M059J (cell line): ENCODE measurements at places on chromosomes 7 and 10. TPM values are rescaled to one million over a fixed set of nuclear protein-coding genes. Genes with fewer than 3 reads are reported as not detected.

GRCh38 chr10:61786728-61787127 is 114.8 kb upstream of the ARID5B start:
- peak; percentile 85 for DNase-seq

GRCh38 chr10:118563373-118563890 is 32.0 kb downstream of the PRLHR start:
- DNase-seq: no peak

DNA sequence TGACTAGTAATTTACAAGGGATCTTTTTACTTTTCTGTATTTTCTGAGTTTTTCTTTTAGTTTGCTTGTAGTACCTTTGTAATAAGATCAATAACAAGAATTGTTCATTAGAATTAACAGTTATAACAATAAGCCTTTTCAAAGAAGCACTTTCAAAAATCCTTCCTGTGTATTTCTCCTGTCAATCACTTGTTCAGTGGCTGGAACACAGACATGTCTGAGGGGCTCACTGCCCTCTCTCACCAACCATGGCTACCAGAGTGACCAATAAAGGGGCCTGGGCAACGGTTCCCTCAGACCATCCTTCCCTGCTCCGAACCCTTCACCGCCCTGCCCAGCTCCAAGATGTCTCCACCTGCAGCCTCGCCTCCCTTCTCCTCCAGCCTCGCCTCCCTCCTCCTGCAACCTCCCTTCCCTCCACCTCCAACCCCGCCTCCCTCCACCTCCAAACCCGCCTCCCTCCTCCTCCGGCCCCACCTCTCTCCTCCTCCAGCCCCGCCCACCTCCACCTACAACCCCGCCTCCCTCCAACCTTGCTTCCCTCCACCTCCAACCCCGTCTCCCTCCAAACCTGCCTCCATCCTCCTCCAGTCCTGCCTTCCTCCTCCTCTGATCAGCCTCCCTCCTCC is 353.4 kb downstream of the TNS3 start:
- no peak for DNase-seq

Gene FAM13C
- total RNA-seq: 0.22 and 1.5 TPM in 2 replicates

Gene SPDYE5
- not detected in 2 replicates for total RNA-seq

DNA sequence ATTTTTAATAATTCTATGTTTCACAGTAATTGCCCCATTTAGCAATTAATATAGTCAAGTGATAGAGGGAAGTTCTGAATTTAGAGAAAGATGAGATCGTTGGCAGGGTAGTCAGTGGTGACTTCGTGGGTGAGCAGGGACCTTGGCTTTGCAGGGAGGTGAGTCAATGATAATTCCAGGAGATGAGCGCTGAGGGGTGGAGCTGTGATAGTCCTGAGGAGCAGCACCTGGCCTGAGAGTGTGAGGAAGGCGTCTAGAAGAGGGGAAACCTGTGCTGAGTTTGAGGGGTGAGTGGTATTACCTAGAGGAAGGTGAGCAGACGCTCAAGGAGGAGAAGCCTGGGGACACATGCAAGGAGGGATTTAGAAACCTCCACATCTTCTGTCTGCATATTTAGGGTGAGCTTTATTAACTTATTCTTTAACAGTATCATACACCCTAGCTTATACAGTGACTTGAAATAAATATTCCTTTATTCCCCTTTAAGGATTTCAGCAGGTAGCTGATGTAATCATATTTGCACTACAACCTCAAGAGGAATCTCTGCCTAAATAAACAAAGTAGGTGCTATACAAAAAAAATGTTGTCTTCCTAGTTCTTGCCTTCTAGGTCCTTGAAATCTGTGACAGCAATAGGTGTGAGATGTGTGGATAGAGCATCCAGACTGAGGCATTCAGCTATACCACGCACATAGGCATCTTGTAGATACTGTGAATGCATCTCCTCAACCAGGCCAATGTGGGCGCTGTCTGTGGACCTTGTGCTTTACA is 2.1 kb upstream of the TRIL start:
- DNase-seq: no peak

DNA sequence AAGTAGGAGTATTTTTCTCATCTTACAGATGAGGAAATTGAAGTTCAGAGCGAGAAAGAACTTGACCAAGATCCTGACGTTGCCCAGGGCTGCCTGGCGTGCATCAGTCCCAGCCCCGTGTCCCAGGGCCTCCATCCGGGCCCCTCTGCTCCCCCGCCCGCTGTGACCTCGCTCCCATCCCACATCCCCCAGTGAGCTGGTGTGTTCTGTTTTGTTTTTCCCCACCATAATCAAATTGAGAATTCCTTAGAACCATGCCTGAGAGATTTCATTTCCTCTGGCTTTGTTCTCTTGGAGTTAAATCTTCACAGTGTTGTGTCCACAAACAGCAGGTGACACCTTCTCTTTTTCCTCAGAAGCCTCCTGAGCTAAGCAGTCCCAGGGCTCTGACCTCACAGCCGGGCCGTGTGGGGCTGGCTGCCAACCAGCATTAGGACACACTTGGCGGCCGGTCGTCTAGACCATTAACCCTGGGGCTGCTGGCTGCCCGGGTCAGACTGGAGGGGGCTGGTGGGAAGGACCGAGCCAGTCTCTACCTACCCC is 44.3 kb downstream of the PFKP start:
- no peak for DNase-seq

GRCh38 chr7:114588506-114588905 is 173.9 kb downstream of the FOXP2 start:
- no peak for DNase-seq

Gene NFKB2
- total RNA-seq: 9.1 and 20.7 TPM in 2 replicates

DNA sequence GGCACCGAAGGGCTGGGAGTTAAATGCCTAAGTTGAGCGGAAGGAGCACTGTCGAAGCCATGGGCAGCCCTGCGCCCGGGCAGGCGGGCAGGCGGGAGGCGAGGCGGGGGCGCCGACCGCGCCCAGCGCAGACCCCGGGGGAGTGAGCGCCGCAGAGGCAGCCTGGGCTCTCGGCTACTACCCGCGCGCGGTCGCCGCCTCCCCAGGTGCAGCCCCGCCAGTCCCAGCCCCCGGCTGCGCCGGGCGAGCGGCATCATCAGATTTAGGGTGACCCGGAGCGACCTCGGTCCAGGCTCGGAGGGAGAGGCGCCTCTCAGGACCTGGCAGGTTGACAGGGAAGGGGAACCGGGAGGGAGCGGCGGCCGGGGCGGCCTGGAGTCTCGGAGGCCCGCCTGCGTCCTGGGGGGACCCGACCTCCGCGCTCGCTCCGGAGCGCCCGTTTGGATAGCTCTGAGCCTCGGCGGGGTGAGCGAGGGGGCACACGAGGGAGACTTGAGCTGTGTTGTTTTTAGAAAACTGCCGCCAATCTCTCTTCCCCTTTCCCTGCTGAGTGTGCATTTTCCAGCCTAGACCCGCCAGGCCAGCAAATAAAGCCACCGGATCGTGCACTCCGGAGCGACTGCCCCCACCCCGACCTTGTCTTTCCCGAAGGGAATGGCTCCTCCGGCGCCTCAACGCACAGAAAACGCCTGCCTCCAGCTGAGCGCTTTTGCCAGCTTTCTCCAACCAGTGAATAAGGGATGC is 2.3 kb upstream of the NRP1 start:
- peak; percentile 53 for DNase-seq

Gene ZNF853
- total RNA-seq: 0.25 and 0.94 TPM in 2 replicates

- DNase-seq: peak; percentile 41
These were observed 473.7 kb upstream of the PODXL start for GRCh38 chr7:132030086-132030568.

Gene HMX2
- 0.07 and 0.96 TPM in 2 replicates for total RNA-seq

Gene GCC1
- total RNA-seq: 12.0 and 19.6 TPM in 2 replicates

Gene RARRES2
- total RNA-seq: 1.1 and 1.7 TPM in 2 replicates

DNA sequence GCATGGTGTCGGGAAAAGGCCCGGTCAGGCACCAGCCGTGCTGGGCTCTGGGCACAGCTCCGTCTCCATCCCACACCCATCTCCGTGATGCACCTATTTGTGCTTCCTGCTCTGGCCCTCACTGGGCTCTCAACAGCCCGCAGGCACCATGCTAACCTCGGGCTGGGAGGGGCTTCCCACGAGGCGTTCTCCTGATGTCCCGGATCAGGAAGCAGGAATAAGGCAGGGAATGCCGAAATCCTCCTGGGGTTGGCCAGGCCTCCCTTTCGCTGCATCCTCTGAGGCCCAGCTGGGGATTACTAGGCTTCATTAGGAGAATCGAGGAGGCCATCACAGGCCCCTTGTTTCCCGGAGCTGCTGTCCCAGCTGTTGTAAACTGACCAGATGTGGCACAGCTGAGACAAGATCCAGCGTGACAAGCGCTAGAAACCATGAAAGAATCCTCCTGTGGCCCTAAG is 72.0 kb downstream of the FAM53B start:
- no peak for DNase-seq

- no peak for DNase-seq
These were observed 5.5 kb upstream of the IQUB start for GRCh38 chr7:123539871-123540270.

GRCh38 chr7:159061674-159062212 is 82.9 kb downstream of the VIPR2 start:
- DNase-seq: no peak

Gene VWC2
- total RNA-seq: under 0.01 TPM in 1 of 2 replicates, not detected in the other

DNA sequence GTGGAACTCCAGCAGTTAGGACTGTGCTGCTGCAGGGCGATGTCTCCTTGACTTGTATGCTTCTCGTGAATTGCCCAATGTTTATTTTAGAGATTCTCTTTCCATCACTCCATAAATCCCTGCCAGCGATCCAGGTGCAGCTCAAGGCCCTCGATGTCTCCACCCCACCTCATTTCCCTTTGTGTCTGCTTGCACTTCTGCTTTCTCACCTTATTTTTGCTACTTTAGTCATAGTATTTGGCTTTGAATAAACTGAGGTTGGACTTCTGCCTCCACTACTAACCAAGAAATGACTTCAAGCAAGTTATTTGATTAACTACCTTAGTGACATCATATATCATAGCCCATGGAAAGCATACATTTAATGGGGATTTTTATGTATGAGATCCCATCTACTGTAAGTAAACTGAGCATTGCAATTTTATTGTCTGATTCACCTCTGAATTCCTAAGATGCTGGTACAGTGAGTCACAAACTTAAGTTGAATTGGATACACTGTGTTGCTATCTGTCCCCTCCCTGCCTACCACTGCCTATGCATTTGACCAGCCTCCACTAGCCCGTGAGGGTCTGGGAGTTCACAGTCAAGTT is 255.8 kb downstream of the ABCA13 start:
- DNase-seq: peak; percentile 83

DNA sequence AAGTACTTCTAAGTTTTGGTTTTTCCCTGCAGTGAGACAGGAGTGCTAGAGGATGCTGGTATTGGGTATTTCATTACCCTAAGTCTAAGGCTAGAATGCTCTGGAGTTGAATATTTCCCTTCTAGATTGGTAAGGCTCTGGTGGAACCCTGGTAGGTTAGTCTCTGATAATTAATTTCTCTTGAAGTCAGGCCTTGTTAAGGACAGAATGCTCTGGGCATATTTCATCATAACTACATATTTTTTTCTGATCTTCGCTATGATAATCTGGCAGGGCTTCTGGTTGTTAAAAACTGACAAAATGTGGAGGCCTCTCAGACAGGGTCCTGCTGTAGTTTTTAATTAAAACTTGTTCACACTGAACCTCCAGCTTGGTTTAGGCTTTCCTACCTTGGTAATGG is 83.8 kb downstream of the CDK13 start:
- no peak for DNase-seq

GRCh38 chr7:155998328-155998691 is 186.0 kb upstream of the SHH start:
- DNase-seq: no peak

Gene ZNF33B
- 5.8 and 9.8 TPM in 2 replicates for total RNA-seq

DNA sequence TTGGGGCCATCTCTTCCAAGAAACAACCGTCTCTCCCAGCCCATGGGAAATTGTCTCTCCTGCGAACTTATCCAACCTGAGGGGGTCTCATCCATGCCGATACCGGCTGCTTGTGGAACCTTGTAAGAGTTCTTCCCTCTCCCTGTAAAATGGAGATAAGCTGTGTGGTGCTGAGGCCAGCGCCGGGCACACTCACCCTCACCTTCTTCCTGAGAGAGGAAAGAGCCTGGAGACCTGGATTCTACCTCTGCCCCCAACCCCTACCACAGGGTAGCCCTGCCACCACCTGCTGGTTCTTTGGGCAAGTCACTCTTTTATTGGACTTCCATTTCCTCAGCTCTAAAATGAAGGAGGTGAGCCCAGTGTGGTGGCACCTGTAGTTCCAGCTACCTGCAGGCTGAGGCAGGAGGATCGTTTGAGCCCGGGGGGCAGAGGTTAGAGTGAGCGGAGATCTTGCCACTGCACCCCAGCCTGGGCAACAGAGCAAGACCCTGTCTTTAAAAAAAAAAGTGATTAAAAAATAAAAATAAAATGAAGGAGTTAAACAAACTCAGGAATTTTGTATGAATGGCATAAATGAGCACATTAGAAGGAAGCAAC is 38.4 kb upstream of the PSAP start:
- DNase-seq: no peak

DNA sequence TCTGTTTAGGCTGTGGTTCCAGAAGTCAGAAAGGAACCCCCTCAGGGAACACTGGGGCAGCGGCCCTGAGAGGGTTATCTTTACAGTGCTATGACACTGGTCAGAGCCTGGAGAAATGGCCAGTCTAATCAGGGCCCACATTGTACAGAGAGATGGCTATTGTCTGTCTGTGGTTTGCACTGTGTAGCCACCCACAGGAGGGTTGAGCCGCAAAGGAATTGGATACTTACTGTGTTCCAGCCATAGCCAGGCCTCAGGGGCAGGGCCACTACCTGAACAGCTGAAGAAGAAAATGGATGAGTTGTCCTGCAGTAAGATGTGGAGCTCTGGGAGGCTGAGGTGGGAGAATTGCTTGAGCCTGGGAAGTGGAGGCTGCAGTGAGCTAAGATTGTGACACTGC is 47.5 kb upstream of the PODXL start:
- peak; percentile 74 for DNase-seq

Gene PPP1R3A
- not detected in 2 replicates for total RNA-seq

DNA sequence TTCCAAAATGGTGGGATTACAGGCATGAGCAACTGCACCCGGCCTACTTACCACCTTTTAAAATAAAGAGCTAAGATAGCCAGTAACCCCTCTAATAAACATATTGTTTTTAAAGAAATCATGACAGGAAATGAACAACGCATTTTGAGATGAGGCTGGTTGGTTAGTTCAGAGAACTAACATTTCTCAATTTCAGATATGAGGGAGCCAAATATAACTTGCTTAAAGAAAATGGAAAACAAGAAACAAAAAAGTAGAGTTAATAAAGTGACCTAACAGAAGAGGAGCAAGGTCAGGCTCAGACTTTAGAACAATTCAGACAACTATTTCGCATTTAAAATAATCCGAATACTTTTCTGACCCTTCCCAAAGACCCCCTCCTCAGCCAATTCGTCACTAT is 254.9 kb upstream of the PHF14 start:
- no peak for DNase-seq

- peak; percentile 48 for DNase-seq
These were observed 31.8 kb downstream of the CNNM1 start for GRCh38 chr10:99360934-99361333.
